ENCODE measurements at places on chromosomes 6 and 20. TPM values are rescaled to one million over a fixed set of nuclear protein-coding genes. Genes with fewer than 3 reads are reported as not detected.

ABHD16B gene
- not detected for total RNA-seq

VGLL2 gene
- 2.8 TPM for total RNA-seq

KCNB1 gene
- total RNA-seq, result 21.7 TPM

BPIFA1 gene
- not detected for total RNA-seq

CTAGE9 gene
- not detected for total RNA-seq

IMPG1 gene
- 68.0 TPM for total RNA-seq

LPA gene
- 0.93 TPM for total RNA-seq

TBXT gene
- total RNA-seq, result not detected

PTK6 gene
- 1.3 TPM for total RNA-seq

TGM2 gene
- total RNA-seq, result 151 TPM

ERVFRD-1 gene
- total RNA-seq, result not detected

SASH1 gene
- total RNA-seq, result 103 TPM

THEMIS gene
- 0.22 TPM for total RNA-seq

RSPO3 gene
- total RNA-seq, result 9.5 TPM

RAD21L1 gene
- 0.38 TPM for total RNA-seq

LRFN2 gene
- total RNA-seq, result 6.2 TPM

SNX14 gene
- total RNA-seq, result 130 TPM

NKX2-2 gene
- not detected for total RNA-seq

MACROD2 gene
- 65.6 TPM for total RNA-seq

POU3F2 gene
- 5.4 TPM for total RNA-seq

KCNQ2 gene
- 31.6 TPM for total RNA-seq

MEP1A gene
- total RNA-seq, result not detected

NUS1 gene
- 27.1 TPM for total RNA-seq

GABRR1 gene
- 4.6 TPM for total RNA-seq

TENT5A gene
- 57.4 TPM for total RNA-seq

BPIFB2 gene
- total RNA-seq, result not detected

TNFRSF21 gene
- total RNA-seq, result 16.4 TPM

RNF182 gene
- 18.4 TPM for total RNA-seq

RGS19 gene
- 6.3 TPM for total RNA-seq

RGS17 gene
- 17.1 TPM for total RNA-seq

AIG1 gene
- total RNA-seq, result 41.6 TPM

GMPR gene
- 13.1 TPM for total RNA-seq

CMTR1 gene
- 57.5 TPM for total RNA-seq

C6orf136 gene
- 10.1 TPM for total RNA-seq

ALDH5A1 gene
- 17.5 TPM for total RNA-seq

C2 gene
- 6.2 TPM for total RNA-seq

EDEM2 gene
- 13.7 TPM for total RNA-seq

CEP250 gene
- 50.9 TPM for total RNA-seq

GHRH gene
- not detected for total RNA-seq
